ENCODE measurements at places on chromosomes 16 and 17. TPM values are rescaled to one million over a fixed set of nuclear protein-coding genes. Genes with fewer than 3 reads are reported as not detected.

The RANBP10 gene
- 12.5 TPM for total RNA-seq

DNA sequence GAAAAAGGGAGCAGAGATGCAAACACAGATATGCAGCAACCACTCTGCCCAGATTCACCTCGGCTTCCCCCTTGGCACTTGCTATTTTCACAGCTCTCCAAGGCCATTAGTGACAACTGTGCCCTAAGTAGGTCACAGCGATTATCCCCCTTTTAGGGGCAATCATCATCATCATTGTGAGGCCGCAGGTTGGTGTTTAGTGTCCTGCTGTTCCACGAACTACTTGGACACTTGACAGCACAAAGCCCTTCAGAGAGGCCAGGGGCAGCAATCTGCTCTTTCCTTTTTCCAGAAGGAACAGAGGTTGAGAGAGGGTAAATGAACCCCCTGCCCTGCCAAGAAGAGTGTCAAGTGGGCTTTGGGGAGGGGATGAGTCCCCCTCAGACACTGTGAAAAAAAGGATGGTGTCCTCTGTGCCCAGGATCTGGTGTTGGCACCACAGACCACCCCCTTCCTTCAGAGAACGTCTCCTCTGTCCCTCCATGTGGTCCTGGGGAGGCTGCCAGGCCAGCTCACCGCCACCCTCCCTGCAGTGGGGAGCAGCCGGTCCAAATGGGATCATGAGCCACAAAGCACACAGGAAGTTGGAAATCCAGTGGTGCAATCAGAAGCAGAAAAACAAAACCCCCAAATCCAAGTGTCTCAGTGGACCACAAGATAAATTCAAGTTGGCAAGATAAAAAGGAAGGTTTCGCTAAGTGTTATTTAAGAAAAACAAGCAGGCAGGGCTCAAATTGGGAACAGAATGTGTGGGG is 78.4 kb upstream of the MED9 start:
- DNase-seq: no peak

DNA sequence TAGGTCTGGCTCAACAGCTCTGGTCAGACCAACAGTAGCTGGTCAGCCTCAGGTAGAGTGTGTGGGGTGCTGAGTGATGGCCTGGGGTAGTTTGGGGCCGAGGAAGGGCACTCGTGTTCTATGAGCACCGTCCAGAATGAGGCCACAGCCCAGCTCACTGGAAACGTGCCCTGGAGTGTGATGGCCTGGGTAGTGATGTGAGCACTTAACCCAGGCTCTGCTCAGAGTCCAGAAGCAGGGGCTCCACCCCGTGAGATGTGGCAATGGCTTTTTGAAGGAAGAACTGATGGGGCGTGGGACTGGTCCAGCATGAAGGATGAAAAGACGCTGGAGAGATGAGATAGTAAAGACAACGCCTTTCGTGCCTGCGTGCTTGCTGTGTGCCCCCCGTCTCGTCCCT is 35.3 kb downstream of the NTN1 start:
- DNase-seq: no peak

DNA sequence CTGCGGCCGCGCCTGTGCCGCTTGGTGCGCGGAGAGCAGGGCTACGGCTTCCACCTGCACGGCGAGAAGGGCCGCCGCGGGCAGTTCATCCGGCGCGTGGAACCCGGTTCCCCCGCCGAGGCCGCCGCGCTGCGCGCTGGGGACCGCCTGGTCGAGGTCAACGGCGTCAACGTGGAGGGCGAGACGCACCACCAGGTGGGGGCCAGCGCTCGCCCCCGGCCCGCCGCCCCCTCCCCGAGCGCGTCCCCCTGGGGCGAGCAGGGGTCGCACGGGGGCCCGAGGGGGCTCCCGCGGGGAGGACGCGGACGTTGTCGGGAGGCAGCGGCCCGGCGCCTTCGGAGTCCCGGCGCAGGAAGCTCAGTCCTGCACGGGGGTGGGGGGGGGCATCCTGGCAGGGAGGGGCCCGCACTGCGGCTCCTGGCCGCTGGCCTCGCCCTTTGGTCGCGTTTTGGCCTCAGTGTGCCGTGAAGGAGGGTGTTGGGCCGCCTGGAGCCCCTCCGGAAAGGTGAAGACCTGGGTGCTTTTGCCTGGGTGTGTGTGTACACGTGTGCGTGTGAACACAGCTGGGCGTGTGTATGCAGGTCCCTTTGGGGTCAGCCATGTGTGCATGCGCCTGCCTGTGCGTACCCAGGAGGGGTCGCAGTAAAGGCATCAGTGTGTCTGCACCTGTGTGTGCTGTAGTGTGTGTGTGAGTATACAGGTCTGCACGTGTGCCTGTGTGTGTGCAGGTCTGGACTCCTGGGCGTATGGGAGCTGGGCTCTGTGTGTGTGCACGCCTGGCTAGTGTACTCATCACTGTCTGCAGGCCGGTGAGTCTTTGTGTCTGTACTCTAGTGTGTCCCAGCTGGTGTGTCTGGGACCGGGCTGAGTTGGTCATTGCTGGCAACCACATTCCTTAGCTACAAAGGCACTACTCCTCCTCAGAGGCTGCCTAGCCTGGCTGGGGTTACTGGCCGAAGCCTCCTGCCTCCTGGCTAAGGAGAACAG is 615 bp downstream of the NHERF2 start:
- no peak for DNase-seq

The PSME3 gene
- 182 TPM for total RNA-seq

The ABCC6 gene
- 1.4 TPM for total RNA-seq

DNA sequence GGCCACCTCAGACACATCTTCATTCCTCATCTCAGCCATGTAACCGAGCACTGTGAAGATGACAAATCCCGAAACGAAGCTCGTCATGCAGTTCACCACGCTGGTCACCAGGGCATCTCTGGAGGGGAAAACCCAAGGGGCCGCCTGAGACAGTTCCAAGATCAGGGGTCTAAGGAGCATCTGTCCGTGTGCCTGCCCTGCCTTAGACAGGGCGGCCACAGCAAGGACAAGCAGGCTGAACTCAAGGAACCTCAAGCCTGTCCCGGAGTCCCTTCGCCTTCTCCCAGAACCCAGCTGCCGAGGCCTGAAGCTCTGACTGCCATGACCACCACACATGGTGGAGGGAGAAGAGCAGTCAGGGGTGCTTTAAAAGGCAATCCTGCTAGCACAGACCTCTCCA is 22.7 kb downstream of the SLC6A4 start:
- no peak for DNase-seq

GRCh38 chr16:27111486-27111885 is 44.8 kb downstream of the C16orf82 start:
- DNase-seq: no peak

The ASPHD1 gene
- total RNA-seq: 12.5 TPM

The CLEC10A gene
- not detected for total RNA-seq

The KPNB1 gene
- 249 TPM for total RNA-seq

- no peak for DNase-seq
Observed at GRCh38 chr17:79055197-79055596, 19.4 kb upstream of the ENGASE start.

- DNase-seq: no peak
Observed at GRCh38 chr16:75216127-75216526, 2.7 kb upstream of the CTRB1 start.

DNA sequence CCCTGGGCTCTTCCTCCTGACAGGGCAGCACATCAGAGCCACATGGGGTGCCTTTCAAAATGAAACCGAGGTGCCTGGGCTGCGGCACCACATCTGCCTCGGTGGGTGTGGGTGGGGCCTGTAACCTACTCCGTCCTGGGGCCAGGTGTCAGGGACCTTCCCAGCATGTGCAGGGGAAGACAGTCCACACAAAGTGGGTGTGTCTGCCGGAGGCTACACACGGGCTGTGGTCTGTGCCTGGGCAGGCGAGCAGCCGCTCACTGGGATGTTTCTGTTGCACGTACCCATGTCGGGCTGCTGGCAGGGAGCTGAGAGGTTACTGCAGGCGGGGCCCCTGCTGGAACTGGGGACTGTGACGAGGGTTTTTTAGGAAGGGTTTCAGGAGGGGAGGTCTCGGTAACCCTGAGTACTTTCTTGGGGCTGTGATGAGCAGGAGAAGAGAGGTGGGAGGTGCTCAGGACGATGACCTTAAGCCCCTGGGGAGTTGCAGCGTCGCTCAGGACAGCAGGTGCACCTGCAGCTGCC is 351.2 kb downstream of the SEC14L1 start:
- no peak for DNase-seq
